Activated CD4-positive, alpha-beta T cell treated with anti-CD3 and anti-CD28 coated beads, Interleukin-2, amount 50 U/mL, for 4 hours (primary cell): ENCODE measurements at places on chromosomes 16 and 17.

GRCh38 chr16:1601031-1601430 lies 10.8 kb downstream of the IFT140 start:
- DNase-seq = no peak

DNA sequence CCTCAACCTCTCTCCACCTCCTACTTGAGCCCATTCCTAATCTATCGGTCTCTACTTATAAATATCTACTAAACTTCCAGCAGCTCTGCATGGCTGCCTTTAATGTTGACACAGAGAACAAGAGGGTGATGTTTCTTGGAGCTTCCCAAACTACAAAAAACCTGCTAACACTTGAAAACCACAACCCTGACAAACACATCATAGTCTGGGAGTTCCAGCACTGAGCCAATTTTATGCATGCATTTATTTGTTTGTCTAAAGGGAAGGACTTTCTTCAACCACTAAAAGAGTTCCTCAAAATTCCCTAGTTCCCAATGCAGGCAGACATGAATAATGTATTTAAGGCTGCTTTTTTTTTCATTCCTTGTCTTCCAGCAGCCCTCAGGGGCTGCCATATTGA lies 331.8 kb upstream of the XYLT1 start:
- DNase-seq = no peak

- DNase-seq = no peak
Observed at GRCh38 chr16:16143038-16143763, 80.1 kb downstream of the ABCC6 start.

GRCh38 chr16:87845213-87845612 lies 24.1 kb downstream of the SLC7A5 start:
- DNase-seq = no peak

DNA sequence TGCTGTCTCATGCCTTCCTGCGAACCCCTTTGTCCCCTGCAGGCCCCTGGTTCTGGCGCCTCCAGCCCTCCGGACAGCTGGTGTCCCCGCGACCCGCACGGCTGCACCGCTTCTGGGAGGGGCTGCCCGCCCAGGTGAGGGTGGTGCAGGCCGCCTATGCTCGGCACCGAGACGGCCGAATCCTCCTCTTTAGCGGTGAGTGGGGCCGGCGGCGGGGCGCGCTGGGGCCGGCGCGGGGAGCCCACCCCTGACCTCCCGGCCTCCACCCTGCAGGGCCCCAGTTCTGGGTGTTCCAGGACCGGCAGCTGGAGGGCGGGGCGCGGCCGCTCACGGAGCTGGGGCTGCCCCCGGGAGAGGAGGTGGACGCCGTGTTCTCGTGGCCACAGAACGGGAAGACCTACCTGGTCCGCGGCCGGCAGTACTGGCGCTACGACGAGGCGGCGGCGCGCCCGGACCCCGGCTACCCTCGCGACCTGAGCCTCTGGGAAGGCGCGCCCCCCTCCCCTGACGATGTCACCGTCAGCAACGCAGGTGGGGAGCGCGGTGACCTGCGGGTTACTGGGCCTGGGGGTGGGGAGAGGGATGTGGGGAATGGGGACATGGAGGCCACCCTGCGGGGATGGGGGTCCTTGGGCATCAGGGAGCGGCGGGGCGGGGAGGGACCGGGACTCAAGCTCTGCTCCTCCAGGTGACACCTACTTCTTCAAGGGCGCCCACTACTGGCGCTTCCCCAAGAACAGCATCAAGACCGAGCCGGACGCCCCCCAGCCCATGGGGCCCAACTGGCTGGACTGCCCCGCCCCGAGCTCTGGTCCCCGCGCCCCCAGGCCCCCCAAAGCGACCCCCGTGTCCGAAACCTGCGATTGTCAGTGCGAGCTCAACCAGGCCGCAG lies 7.1 kb upstream of the IL32 start:
- DNase-seq = no peak

GRCh38 chr17:77304051-77304745 lies 163.4 kb downstream of the SEC14L1 start:
- DNase-seq = no peak
